AG10803 (cell line): ENCODE measurements at places on chromosomes 2 and 18.

DNA sequence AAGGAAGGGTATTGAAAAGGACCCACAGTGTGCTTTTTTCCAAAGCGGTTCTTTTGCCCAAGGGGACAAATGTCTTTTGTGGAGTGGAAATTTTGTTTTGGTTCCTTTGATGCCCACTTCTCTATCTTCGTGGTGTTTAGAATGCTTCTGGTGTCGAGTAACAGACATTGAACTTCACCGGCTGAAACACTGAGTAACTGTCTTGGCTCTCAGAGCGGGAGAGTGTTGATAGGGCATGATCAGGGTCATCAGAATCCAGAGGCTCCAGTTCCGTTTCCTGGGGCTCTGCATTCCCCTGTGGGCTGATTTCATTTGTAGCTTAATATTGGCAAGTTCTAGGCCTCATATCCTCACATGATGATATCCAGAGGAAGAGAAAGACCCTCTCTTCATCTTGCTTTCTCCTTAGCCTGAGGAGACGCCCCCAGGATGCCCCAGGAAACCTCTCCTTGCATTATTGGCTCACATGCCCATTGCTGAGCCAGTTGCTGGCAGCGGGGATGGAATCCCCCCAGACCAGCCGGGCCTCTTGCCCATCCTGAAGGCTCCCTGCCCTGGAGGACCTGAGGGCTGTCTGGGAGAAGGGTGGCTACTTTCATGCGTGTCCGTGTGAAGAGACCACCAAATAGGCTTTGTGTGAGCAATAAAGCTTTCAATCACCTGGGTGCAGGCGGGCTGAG, 27.9 kb upstream of the AGFG1 start:
- DNase-seq, result no peak

DNA sequence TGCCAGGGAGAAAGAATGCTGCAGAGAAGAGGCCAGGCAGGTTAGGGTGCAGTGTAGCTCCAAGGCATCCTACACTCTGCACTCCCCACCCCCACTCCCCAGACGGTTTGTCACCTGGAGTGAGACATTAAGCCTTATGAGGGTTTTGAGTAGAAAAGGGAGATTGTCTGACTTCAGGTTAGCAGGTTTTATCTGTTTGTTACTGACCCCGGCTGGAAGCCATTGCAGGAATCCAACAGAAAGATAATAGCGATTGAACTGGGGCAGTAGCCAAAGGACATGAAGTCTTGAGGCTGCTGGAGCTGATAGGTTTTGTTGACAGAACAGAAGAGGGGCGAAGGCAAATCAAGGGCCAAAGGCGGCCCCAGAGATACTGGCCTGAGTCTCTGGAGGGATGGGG, 36.0 kb upstream of the OR6B3 start:
- DNase-seq, result no peak

DNA sequence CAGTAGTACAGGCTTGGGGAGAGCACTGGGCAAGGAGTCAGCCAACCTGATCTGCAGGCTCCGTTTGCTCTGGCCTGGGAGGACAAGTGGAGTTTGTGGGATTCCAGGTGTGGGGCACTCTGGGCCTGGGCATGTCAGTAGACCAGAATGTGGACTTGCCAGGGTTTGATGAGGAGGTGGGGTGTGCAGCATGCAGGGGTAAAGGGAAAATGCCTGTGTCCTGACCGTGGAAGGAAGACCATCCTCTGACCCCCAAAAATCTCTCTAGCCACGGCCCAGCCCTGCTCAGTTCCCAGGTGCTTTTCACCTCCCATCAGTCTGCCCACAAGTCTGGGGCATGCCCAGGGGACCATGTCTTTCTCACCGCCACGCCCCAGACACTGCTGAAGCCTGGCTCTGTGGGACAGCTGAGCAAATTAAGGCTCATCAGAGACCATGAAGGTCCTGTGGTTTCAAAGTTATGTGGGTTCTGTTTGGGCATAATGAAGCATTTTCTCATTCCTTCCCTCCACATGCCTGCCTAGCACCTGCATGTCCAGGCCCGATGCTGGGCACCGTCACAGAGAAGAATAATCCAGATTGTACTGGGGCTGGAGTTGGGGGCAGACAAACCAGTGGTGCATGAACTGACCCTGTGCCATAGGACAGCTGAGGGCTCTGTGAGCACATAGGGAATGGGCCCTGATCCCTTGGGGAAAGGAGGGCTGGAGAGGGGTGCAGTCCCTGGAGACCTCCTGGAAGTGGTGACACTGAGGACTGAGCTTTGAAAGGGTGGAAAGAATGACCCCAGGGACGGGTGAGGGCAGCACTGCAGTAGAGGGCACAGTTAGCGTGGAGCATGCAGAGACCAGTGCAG, 6.5 kb upstream of the KCNF1 start:
- no peak for DNase-seq

- peak; percentile 15 for DNase-seq
These were observed 458.3 kb upstream of the SLC14A2 start for GRCh38 chr18:45156946-45157345.

- DNase-seq, result no peak
These were observed 6.8 kb downstream of the NPHP1 start for GRCh38 chr2:110198016-110198415.

DNA sequence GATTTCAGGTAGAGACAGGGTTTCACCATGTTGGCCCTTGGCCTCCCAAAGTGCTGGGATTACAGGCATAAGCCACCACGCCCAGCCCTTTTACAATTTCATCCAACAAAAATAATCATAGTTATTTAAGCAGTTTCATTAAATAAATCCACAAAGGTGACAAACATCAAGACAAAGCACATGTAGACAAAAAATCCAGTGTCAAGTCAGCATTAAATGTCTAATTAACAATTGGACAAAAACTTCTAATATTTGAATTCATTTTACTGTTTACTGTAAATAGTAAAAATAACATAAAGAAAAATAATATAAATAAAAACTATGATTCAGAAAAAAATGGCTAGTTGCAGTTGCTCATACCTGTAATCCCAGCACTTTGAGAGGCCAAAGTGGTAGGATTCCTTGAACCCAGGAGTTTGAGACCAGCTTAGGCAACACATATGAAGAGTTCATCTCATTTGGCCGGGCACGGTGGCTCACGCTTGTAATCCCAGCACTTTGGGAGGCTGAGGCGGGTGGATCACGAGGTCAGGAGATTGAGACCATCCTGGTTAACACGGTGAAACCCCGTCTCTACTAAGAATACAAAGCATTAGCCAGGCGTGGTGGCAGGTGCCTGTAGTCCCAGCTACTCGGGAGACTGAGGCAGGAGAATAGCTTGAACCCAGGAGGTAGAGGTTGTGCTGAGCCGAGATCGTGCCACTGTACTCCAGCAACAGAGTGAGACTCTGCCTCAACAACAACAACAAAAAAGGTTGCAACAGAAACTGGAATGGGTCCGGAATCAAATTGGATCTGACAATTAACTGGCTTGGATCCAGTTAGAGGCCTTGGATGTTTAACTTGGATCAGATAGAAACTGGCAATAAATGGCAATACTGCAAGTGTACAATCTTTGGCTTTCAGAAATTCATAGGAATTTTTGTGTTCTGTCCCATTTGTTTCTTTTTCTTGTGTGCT, 56.9 kb upstream of the MAT2A start:
- no peak for DNase-seq

DNA sequence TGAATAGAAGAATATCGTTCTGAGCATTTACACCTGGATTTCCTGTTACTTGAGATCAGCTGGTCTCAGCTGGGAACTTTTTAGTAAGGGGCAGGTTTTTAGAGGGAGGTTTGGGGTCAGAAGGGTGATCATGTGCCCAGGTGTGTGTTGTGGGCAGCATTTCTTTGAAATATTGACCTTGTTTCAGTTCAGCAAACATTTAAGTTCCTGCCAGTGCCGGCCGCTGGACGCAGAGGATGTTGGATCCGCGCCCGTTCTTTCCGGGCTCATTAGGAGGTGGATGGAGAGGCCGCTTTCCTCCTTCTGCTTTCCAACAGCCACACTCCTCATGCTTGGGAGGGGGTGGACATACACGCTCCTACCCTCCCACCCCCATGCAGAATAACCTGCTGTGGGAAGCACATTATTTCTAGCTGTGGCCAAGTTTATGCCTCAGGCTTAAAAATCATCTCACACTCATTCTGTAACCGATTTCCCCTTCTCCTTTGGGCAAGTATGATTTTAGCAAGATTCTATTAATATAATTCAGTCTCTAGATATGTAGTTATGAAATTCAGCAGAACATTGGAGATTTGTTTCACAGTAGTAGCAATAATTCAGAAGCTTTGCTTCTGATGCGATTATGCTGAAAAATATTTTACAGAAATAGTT, 131.4 kb downstream of the ZNF236 start:
- DNase-seq, result no peak

GRCh38 chr2:130310881-130311280, 31.8 kb upstream of the IMP4 start:
- no peak for DNase-seq

DNA sequence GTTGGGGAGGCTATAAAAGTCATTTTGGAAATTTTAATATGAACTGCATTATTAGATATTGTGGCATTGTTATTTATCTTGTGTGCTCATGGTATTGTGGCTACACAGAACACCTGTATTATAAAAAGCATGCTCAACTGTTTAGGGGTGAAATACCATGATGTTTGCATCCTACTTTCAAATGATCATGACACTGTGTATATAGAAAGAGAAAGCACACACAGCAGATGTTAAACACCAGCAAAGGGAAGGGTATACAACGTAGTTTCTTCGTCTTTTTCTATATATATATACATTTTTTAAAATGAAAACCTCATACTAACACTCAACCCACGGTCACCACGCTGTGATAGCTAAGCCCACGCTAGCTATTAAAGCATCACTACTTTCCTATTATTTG, 27.1 kb downstream of the STARD7 start:
- DNase-seq, result no peak

GRCh38 chr2:197144183-197144582, 166.4 kb downstream of the ANKRD44 start:
- DNase-seq, result no peak

DNA sequence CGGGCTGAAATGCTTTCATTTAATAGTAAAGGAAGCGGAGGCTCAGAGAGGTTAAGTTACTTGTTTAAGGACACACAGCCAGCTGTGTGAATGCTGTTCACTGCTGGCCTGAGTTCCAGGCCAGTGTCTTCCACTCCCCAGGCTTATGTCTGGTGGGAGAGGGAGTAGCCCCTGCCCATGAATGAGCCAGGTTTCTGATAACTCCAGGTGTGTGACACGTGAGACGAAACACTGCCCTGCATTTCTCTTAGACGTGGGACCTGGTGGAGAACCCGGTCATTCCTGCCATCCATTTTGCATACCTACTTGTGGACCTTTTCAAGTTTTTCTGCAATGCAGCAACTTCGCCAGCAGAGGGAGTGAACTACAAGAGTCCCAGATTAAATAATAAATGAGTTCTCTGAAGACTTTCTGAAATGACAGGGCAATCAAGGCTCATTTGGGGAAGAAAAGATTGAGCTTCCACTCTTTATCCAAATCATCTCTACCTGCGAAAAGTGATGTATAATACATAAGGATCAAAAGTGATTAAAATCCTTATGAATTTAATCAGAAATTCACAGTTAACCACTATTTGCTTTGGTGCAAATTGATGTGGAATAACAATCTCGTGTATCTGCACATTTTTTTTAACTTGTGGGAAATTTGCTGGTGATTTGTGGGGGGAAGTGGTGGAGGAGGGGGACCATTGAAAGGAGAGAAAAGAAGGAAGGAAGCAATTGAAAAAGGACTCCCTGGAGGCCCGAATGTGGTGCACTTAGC, 79.4 kb upstream of the ASB18 start:
- peak; percentile 78 for DNase-seq

DNA sequence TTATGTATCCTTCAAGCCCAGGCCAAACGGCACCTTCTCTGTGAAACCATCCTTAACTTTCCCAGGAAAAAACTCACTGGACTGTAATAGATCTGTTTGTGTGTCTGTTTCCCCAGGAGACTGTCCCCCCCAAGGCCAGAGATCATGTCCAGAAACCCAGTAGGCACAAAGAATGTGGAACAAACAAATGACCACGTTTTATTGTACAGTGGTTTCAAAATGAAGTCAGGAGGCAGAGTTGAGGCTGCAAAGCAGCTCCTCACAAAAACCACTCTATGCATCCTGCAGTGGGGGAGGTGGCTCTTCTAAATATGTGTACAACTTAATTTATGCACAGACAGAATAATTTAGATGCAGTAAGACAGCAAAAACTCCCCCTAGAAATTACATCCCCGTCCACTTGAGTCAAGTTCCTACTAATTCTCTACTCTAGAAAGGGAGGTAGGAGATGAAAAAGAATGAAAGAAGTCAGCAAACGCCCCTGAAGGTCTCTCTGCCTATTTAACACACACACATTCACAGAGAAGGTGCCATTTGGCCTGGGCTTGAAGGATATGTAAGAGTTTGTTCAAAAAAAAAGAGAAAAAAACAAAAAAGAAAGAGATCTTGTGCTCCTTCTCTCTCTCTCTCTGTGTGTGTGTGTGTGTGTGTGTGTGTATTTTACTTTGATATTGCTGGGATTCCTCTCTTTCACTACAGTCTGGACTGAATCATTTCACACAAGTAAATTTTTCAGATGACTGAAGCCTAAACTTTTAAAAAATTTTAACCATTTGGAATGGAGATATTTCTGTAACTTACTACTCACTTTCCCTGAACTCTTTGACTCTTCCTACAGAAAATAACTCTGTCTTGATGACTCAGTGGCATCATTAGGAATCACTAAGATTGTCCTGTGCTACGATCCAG, 19.5 kb downstream of the BCL2 start:
- DNase-seq, result peak; percentile 45

- DNase-seq, result no peak
These were observed 10.2 kb downstream of the ZBTB14 start for GRCh38 chr18:5285326-5285725.

- no peak for DNase-seq
These were observed 751.3 kb downstream of the SOCS6 start for GRCh38 chr18:71040161-71040560.

- DNase-seq, result no peak
These were observed 69.5 kb upstream of the CHRNA1 start for GRCh38 chr2:174833737-174834136.

GRCh38 chr2:43210467-43211303, 15.7 kb downstream of the ZFP36L2 start:
- DNase-seq, result peak; percentile 96

DNA sequence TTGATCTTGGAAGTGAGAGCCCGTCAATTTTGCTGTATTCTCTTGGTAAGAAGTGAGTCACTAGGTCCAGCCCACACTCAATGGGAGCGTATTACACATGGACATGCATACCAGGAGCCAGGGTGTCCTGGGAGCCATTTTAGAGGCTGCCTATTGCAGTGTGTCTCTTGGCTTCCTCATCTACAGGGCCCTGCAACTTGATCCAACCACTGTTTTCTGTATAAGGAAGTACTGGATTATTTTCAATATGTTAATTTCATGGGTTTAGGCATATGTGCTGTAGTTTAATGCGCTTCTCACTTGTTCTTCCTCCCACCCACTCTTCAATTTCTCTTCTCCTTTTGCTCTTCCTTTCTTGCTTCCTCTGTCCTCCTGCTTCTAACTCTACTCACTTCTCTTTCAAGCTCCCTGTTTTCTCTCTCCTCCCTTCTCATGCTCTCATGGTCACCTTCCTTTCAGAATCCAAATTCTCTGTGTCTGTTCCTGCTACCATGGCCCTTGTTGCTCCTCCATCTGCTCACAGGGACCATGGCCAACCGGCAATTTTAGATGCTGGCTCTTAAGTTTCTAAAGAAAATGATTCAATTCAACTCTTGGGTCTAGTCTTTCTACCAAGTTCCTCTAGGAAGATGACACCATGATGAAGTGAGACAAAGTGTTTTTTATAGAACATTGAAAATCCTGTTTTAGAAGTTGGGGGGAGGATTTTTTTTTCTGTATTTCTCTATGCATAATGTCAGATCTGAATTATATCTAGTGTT, 152.0 kb upstream of the ZEB2 start:
- DNase-seq, result peak; percentile 3
